ENCODE measurements at places on chromosomes 3 and 15.

DNA sequence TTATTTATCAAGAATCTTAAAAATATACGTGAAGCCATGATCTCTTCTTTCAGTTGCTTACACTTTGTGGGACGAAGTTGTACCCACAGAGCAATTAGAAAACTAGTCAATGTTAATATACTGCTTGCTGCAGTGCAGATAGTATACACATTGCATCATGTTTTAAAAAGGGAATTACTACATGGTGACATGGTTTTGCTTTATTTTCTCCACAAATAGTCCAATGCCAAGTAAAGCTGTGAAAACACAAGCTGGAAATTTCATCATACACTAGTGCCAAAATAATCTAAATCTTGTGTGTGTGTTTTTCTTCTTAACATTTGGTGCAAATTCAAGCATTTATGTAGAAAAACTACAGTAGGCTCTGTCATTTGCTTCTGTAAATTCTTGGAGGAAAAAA, 233.0 kb downstream of the EPHA3 start:
- DNase-seq, result no peak

GRCh38 chr15:100842756-100843730, 36.6 kb upstream of the ALDH1A3 start:
- DNase-seq, result no peak

DNA sequence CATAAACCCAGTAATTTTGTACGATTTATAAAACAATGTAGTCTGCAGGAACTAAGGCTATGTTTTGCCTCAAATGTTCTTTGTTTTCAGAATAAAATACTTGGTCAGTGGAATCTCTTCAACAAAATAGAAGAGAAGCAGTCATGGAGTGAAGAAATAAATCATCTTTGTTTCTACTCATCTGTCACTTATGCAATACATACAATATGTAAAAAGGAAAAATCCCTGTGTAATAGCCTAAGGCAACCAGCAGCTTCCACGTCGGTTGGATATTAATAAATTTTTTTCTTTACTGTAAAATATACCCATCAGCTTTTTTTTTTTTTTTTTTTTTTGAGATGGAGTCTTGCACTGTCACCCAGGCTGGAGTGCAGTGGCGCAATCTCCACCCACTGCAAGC, 5.2 kb upstream of the WDR5B start:
- DNase-seq, result no peak

GRCh38 chr3:25513642-25514266, 85.7 kb downstream of the RARB start:
- DNase-seq, result no peak

- DNase-seq, result no peak
Observed at GRCh38 chr15:20349774-20350498, 191.7 kb downstream of the GOLGA6L6 start.

DNA sequence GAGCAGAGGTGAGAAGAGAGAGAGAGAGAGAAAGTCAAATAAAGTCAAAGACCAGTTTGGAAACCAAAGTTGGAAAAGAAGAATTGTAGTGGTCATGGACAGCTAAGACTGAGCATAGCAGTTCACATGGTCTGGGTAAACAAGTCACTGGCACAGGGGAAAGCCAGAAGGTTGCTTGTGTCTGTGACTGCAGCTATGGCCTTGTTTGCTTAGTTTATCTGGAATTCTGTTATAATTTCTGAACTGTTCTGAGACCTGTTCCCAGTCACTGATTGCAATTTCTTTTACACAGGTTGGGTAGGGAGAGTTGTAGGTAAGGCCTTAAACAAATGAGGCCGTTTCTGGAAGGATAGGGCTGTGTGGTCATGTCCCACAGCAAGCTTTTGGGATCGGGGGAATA, 43.4 kb upstream of the MYZAP start:
- no peak for DNase-seq

DNA sequence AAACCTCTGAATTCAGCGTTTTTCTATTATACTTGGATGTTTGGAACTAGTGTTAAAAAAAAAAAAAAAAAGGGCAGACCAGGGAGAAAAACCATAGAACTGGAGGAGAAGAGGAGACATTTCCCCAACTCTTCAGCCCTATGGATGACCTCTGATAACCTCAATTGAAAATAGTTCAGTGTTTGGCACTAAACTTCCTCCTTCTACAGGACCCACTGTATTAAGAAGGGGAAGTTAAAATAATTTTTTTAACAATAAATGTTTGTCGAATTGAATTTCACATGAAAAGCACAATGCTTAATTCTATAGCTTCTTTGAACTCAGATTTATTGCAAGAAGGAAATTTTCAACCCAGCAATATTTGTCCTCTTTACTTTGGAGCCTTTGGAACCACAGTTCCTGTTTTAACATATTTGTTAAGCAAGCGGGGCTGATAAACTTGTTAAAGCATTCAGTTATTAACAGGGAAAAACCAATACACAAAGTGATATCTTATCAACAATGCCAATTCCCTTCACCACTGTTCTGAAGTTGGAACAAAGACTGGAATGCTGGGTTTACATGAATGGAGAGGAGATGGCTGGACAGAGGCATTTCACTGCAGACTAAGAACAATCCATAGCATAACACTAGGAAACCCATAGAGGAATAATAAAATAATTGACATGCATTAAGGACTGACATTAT, 3.1 kb upstream of the A4GNT start:
- no peak for DNase-seq

DNA sequence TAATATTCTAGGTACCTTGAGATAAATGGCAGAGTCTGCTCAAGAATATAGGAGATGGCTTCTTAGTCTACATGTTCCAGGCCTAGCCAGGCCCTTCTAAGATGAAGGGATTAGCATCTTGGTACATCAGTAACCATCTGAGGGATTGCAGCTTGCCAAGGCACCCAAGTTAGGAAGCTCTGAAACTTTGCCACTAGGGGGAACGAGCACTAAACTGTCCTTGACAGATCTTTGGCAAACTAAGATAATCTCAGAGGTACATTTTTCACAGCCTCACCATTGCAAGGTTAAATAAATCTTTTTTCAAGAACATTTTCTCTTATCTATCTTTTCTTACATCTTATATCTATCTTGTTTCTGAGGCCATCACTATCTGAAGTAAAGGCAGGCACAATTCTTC, 351.2 kb downstream of the RAP2B start:
- no peak for DNase-seq

DNA sequence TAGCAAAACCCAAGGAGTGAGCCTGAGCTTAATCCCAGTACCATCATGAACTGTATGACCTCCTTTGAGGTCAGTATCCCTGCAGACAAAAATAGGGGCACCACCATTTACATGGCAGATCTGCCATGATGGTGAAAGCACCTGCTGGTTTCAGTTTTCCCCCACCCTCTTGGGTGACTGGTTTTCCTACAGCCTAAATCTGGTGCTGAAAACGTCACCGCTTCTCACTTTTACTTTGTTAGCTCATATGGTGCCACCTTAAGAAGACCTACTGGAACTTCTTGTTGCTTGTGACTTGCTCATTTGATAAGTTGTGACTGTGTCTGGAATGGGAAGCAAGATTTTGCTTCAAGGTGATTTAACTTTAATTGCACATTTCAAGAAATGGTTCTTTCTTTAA, 5.1 kb downstream of the PPP1R2 start:
- no peak for DNase-seq

GRCh38 chr3:111538681-111539083, 3.3 kb upstream of the CD96 start:
- DNase-seq, result peak; percentile 31

GRCh38 chr3:130537673-130538304, 20.8 kb downstream of the COL6A6 start:
- DNase-seq, result no peak

DNA sequence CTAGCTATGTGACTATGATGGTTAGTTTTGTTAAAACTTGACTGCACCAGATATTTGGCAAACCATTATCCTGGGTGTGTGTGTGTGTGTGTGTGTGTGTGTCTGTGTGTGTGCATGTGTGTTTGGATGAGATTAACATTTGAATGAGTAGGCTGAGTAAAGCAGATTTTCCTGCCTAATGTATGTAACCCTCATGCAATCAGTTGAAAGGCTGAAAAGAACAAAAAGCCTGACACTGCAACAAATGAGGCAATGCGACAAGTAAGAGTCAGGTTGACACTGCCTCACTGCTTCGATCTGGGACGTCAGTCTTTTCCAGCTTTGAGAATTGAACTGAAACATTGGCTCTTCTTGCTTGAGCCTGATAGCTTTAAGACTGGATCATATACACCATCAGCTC, 643.0 kb downstream of the NAALADL2 start:
- DNase-seq, result no peak

All from HTR-8/SVneo (cell line).